ENCODE measurements at places on chromosomes 5 and 9. TPM values are rescaled to one million over a fixed set of nuclear protein-coding genes. Genes with fewer than 3 reads are reported as not detected.

QRFP gene
- total RNA-seq = not detected

ADRB2 gene
- total RNA-seq = 0.09 TPM

DNA sequence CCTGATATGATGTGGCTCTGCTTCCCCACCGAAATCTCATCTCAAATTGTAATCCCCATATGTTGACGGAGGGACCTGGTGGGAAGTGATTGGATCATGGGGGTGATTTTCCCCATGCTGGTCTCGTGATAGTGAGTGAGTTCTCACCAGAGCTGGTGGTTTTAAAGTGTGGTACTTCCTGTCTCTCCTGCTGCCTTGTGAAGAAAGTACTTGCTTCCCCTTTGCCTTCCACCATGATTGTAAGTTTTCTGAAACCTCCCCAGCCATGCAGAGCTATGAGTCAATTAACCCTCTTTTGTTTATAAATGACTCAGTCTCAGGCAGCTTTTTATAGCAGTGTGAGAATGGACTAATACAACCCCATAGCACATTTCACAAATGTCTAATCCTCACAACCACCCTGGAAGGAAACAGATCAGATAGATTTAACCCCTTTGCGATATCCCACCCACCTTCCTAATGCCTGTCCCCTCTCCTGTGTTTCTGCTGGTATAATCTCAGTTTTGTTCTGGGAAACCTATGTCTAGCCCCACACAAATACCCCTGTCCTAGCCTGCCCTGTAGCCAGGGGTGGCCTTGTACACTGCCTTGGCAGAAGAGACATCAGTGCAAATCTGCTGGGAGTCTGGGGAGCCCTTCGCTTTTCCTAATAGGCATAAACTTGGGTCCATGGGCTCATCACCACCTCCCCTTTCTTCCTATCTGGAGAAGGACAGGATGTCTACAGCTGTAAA, 157.0 kb upstream of the RAI14 start:
- peak; percentile 40 for DNase-seq

- no peak for DNase-seq
These were observed 42.5 kb downstream of the GOLPH3 start for GRCh38 chr5:32131604-32132003.

GRCh38 chr9:27088981-27089380, 20.0 kb upstream of the TEK start:
- no peak for DNase-seq

All from activated CD4-positive, alpha-beta T cell treated with anti-CD3 and anti-CD28 coated beads for 36 hours (primary cell).